ENCODE measurements at places on chromosomes 2 and 18.

DNA sequence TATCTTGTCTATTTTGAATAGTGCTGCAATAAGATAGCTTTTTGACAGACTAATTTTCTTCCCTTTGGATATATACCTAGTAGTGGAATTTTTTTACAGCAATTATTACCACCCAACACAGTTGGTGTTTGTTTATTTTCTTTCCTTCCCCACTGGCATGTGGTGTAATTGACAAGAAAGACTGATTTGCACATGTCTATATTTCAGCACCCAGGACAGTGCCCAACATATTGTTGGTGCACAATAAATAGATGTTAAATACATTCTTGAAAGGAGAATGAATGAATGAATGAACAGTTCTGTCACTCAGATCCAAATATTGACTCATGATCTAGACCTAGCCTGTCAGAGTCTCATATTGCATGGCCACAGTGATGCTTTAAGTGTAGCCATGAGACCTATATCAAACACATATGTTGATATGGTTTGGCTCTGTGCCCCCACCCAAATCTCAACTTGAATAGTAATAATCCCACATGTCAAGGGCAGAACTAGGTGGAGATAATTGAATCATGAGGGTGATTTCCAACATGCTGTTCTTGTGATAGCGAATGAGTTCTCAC lies 538.2 kb downstream of the NYAP2 start:
- DNase-seq, result no peak

DNA sequence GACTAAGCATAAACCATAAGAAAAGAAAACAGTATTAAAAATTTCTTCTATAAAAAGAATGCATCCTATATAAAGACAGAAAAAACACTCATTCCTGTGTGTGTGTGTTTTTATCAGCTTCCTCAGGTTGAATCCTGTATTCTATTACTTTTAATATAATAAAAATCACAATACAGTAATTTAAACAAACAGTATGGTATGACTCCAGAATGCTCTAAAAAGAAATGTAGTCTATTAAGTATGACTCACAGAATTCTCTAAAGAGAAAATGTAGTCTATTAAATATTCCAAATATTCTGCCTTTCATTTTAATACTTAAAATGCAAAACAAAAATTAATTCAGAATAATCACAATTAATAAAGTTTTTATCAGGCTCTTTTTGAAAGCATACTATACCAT lies 19.8 kb downstream of the CCDC88A start:
- DNase-seq, result no peak

DNA sequence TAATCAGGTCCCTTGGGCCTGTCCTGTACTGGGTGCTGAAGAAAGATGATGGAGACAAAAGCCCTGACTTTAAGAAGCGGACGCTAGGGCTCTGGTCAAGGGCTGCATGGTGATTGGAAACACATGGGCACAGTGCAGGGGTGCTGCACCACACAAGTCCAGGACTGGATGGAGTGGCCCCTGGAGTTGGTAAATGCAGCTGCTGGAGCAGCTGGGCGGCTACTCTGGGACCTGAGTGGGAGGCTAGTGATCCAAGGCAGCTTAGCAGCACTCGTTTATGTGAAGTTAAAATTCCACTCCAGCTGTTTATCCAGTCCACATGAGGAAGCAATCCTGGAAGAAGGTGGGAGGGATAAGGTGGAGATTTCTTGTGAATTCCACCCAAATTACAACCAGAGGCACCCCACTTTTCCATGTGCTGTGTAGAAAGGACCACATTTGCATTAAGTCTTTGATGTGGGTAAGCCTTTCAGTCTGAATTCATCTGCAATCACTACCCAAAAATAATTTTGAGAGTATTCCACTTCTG lies 24.9 kb downstream of the MERTK start:
- DNase-seq, result no peak

- no peak for DNase-seq
Observed at GRCh38 chr2:32812316-32812715, 134.4 kb upstream of the LTBP1 start.

- DNase-seq, result no peak
Observed at GRCh38 chr2:101238930-101239759, 13.5 kb upstream of the CNOT11 start.

DNA sequence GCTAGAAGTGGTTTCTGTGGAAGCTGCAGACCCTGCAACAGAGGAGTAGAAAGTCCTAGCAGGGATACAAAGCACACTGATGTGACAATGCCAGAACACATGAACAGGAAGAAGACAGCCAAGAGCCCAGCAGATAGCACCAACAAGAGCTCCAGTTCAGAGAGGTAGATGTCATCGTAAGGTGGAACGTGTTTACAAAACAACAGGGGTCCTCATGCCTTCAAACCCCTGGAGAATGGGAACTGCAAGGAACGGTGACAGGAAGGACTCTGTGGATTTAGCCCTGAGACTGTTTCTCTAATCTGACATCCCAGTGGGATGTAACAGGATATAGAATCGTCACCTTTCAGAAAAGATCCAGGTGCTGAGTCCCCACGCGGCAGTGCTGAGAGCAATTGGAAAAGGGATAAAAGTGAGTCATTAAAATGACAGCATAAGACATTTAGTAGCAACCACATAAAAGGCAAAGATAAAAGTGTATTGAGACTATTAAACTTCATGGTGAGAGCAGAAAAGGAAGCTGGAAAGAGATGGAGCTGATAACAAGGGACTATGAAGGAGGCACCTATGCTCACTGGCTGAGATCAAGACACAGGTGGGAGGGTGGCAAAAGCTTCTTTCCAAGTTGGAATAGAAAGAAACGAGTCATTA lies 195.2 kb downstream of the FBXO15 start:
- DNase-seq, result no peak

DNA sequence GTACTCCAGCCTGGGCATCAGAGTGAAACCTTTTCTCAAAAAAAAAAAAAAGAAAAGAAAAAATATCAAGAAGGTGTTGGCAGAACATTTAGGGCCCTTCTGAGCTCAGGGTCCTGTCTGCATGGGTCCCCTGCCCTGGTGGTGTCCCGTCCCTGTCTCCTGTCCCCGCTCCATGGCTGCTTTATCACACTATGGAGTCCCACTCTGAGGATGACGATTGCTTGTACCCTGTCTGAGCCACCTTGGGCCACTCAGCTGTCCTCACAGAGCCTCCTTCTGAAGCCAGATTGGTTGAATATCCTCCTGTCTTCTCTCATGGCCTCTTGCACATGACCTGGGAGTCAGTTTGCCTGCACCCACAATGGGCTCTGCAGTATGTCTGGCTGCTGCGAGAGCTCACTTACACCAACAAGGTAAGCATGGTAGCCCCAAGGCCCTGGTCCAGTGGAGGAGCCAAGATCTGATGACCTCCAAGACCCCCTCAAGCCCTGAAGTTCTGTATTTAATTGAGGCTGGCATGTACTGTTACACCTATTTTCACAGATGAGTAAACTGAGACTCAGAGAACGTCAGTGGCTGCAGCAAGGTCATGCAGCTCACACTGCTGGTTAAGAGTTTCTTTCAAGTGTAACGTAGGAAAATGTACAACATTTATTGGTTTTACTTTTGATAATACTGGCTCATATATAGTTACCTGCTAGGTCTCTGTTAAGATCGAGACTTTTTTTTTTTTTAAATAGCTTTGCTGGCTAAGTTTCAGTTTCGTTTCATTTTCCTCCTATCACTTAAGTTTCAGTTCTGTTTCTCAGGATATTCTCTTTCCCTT lies 16.9 kb upstream of the ZCCHC2 start:
- no peak for DNase-seq

- DNase-seq, result no peak
Observed at GRCh38 chr18:3793111-3793510, 343.1 kb downstream of the TGIF1 start.

DNA sequence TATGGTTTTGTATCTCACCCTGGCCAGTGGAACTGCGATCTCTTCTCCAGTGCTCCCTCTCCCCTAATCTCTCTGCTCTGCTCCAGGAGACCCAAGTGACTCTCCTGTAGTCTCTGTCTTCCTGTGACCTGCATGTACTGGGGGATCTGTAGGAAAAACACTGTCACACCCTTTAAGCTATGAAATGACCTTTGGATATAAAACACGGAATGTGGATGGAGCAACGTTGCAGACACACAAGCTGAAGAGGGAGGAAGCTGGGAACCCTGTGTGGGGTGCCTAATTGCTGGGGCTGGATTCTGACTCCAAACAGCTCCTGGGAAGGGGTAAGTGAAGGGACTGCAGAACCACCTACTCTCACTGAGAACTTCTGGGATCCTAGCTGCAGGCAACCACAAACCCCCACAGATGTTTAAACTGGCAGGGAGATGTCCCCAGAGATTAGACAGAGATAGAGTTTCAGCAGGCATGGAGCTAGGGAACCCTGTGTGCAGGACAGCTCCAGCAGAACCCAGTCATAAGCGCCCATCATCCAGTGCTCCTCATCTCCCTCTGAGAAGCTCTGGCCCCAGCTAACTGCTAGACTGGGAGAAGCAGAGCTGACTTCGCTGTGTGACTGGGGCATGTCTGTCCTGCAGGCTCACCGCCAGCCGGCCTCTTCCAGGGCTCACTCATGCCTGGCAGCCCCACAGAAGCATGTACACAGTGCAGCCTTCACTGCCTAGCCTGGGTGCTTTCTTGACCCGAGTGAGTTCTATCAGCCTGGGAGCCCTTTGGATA lies 482.7 kb upstream of the SETBP1 start:
- no peak for DNase-seq

- no peak for DNase-seq
Observed at GRCh38 chr2:22902180-22902550, 482.8 kb upstream of the KLHL29 start.

GRCh38 chr18:41719808-41720207 lies 235.2 kb upstream of the PIK3C3 start:
- DNase-seq, result no peak

- peak; percentile 76 for DNase-seq
Observed at GRCh38 chr2:112941753-112942653, 31.0 kb downstream of the IL37 start.

GRCh38 chr2:66660804-66661203 lies 225.9 kb downstream of the MEIS1 start:
- no peak for DNase-seq

- DNase-seq, result no peak
Observed at GRCh38 chr2:33529771-33530481, 53.5 kb downstream of the RASGRP3 start.

- no peak for DNase-seq
Observed at GRCh38 chr18:54247511-54248175, 21.7 kb upstream of the POLI start.

- DNase-seq, result no peak
Observed at GRCh38 chr2:43178602-43179542, 47.5 kb downstream of the ZFP36L2 start.
